ENCODE measurements at places on chromosomes 6 and 20.

- peak; percentile 24 for DNase-seq
These were observed 114.7 kb upstream of the ZNF217 start for GRCh38 chr20:53708129-53708968.

- no peak for DNase-seq
These were observed 133.4 kb downstream of the BANF2 start for GRCh38 chr20:17833036-17833674.

DNA sequence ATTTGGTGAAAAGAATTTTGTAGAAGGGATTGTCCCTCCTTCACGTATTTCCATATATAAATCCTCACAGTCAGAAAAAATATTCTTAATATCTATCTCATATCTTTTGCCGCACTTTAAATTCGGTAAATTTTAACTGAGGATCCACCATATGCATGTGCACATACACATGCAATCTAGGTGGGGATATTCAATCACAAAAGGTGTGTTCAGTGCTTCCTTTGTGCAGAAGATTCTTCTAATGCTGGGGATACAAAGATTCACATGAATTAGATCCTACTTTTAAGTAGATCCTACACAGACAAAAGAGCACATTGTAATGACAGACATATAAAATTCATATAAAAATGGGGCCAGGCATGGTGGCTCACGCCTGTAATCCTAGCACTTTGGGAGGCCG, 13.6 kb upstream of the HLA-DRB1 start:
- DNase-seq, result no peak

DNA sequence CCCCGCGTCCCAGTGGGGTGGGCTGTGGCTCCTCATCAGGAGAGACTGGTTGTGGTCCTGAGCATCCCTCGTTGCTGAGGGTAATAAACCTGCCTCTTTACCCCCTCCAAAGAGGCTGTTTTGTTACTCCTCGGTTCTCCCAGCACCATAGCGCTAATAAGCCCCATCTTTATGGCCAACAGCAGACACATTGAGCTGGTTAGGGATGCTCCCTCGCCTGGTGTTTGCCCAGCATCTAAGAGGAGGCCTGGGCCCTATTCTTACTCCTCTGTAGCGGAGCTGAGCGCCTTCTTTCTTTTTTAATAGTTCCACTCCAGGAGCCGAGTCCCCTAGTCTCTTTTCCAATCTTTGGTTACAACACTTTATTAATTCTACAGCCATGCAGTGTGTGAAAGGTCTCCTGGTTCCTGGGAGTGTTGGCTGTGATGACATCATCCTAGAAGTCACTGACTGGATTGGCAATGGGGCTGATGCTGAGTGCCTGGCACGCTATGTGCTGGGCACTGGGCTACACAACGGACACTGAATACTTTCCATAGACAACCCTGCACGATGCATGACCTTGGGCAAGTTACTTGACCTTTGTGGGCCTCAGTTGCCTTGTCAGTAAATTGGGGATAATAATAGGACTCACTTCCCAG, 50.6 kb upstream of the CCDC167 start:
- DNase-seq, result no peak

- DNase-seq, result no peak
These were observed 65.1 kb downstream of the DLGAP4 start for GRCh38 chr20:36370991-36371790.

DNA sequence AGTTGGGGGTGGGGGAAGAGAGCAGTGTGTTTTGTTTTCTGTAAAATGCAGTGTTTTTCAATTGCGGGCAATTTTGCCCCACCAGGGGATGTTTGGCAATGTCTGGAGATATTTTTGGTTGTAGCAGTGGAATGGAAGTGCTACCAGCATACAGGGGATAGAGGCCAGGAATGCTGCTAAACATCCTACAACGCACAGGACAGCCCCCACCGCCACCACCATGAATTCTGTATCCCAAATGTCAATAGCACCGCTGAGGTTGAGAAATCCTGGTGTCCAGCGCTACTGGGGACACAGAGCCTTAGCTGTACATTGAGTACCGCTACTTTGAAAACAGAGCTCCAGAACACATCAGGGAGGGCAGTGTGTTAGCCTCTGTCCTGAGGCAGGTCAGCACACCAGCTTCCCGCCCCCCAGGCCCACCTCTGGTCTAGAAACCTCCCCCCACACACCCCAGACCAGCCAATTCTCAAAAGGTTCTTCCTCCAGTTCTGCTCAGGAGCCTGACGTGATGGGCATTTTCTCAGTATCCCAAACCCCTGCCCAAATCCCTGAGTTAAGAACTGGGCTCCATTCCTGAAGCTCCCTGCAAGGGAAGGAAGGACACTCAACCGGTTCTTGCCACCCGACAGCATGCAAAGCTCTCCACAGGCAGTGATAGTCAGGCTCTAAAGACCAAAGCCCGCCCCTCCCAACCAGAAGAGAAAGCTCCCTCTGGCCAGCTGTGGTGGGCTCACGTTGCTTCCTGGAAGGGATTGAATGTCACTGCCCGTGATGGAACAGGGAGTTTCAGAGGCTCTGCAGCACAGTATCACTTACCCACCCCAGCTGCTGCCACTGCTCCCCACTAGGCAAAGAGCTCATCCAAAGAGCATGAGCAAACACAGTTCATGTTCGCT, 321.5 kb upstream of the JARID2 start:
- DNase-seq, result no peak

DNA sequence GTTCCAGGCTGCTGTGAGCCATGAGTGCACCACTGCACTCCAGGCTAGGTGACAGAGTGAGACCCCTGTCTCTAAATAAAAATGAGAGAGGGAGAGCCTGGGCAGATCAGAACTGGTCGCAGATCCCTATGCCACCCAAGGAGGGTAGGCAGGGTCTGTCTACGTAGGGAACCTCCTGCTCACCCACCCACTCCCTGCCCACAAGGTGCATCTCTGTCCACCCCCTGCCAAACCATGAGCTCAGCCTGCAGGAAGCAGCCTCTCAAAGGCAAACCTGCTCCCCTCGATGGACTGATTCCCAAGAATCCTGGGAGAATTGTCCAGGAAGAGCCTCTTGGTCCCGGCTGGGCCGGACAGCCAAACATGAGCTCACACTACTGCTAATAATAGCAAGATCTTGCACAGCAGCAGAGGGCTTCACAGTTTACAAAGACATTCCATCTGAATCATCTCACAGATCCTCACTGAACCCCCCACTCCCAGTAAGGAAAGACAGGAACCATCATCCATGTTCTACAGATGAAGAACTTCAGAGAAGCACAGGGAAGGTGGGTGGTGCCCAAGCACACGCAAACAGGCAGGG, 27.8 kb upstream of the TLDC2 start:
- DNase-seq, result no peak

GRCh38 chr20:7285918-7286556, 518.6 kb downstream of the BMP2 start:
- no peak for DNase-seq

- no peak for DNase-seq
These were observed 214.6 kb upstream of the CDH4 start for GRCh38 chr20:61037498-61037897.

GRCh38 chr6:75243333-75244062, at the start of gene COX7A2:
Gene COX7A2, minus strand, starts transcription at chr6:75243801. Its CDS starts 67 bp downstream, at chr6:75243734.
- DNase-seq, result peak; percentile 87

GRCh38 chr20:43294031-43294430, 104.3 kb upstream of the PTPRT start:
- no peak for DNase-seq

GRCh38 chr6:21201637-21202350, 391.8 kb upstream of the SOX4 start:
- no peak for DNase-seq

- no peak for DNase-seq
These were observed 115.6 kb upstream of the FERMT1 start for GRCh38 chr20:6238421-6238820.

DNA sequence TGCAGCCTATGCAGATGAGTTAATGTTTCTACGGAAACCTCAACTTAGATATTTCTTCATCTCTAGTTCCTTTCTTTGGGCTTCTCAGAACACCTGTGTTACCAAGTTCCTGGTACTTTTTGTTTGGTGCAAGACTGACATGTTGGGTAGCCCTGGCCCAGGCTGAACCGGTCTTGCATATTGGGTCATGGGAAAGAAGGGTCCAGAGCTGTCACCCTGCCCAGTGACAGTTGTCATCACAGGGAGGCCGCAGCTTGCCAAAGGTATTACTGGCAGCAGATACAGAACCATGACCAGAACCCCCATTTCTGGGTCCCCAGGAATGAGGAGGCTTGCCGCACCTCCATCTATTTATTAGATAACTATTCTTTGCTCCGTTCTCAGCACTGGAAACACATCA, 40.2 kb downstream of the PDYN start:
- DNase-seq, result no peak

GRCh38 chr6:128305228-128305627, 215.2 kb downstream of the PTPRK start:
- DNase-seq, result no peak

- DNase-seq, result no peak
These were observed 61.8 kb downstream of the TULP4 start for GRCh38 chr6:158374020-158374419.

DNA sequence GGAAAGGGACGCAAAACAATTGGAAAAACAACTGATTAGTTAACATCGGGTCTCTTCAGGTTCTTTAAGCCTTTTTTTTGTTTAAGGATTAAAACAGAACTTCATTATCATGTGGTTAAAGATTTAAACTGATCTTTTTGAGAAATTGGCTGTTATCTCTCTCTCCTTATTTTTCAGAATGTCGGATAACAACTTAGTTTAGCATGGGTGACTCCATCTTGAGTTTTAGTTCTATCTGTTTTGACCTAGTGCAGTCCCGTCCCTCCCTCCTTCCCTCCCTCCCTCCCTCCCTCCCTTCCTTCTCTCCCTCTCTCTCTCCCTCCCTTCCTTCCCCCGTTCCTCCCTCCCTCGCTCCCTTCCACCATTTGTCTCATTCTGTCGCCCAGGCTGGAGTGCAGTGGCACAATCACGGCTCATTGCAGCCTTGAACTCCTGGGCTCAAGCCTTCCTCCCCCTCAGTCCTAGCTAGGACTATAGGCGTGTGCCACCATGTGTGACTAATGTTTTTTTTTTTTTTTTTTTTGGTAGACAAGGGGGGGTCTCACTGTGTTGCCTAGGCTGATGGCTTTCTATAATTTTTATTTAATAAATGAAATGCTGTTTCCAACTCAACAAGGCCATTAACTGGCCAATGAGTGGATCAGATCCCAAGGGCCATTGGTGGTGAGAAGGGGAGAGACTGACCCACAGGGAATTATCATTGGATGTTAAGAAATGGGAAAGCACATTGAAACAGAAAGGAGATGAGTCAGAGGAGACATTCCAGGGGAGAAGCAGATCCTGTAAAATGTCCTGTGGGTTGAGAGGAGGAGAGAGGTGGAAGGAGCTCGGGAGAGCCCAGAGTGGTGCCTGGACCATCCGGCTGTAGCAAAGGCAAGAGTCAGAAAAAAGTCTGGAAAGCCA, 13.6 kb downstream of the BAK1 start:
- DNase-seq, result no peak

GRCh38 chr20:5113615-5113986, 6.2 kb downstream of the PCNA start:
- DNase-seq, result no peak

GRCh38 chr6:87808005-87808757, 106.1 kb upstream of the AKIRIN2 start:
- DNase-seq, result no peak

DNA sequence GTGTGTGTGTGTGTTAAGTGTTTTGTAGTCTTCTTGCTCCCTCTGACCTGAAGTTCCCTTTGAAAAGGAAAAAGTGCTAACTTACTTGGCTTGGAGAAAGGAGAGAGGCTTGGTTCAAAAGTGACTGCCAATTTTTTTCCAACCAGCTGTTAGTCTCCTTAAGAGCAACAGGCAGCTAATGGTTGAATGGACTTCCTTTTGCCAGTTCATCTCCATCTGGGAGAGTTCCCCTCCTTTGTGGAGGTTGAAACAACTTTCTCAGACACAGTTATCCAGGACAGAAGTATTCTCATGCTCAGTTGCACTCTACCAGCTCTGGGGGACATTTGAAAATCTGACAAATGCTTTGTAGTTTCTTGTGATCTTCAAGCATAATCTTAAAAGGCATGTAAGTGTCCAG, 4.5 kb downstream of the RIPOR2 start:
- no peak for DNase-seq

- no peak for DNase-seq
These were observed 8.1 kb upstream of the ARFGAP1 start for GRCh38 chr20:63264519-63264918.

DNA sequence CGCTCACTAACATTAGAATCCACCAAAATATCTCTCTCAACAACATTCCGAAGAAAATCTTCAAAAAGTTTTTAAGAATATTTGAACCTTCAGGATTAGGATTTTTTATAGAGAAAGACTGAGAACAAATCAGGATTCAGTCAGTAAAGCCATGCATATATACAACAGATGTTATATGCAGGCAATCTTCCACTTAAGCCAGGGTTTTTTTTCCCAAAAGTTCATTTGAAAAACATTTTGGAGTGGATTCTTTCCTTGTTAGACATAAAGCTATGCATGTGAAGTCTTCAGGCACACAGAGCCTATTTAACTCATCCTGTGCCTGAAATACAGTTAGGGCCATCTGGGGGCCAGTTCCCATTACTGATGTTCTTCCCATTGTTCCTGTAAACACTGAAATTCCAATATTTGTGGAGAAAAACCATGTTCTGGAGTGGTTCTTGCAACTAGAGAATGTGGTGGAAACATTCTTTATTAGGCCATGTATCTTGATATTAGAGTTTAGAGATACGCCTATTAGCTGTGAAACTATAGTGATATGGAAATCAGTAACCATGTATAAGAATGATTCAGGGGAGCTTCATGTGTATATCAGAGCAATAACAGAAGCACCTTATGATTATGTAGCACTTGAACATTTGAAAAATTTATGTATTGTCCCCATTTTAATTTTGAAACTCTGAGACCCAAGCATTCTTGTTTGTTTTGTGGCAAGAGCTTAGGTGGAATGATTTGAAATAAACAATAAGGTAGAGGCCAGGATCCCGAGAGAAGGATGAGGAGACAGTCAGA, 61.7 kb downstream of the PLEKHG1 start:
- no peak for DNase-seq

DNA sequence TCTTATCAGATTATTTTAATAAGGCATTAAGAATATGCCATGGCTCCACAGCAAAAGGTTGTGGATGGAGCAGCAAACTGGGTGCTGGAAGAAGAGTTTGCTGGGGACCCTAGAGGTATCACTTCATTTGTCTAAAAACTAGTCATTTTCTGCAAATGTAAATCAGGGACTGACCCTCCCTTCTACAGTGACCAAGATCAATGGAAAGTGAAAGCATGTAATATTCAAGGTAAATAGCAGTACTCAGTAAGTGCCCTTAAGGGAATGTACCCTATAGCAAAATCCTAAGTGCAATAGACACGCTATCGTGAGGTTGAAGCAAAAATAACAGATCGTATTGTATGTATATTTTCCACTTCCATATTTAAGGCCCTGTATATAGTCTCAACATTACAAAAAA, 38.7 kb downstream of the TRDN start:
- DNase-seq, result no peak

All from CD4-positive, alpha-beta memory T cell (primary cell).